ENCODE measurements at places on chromosomes 6 and 20.

DNA sequence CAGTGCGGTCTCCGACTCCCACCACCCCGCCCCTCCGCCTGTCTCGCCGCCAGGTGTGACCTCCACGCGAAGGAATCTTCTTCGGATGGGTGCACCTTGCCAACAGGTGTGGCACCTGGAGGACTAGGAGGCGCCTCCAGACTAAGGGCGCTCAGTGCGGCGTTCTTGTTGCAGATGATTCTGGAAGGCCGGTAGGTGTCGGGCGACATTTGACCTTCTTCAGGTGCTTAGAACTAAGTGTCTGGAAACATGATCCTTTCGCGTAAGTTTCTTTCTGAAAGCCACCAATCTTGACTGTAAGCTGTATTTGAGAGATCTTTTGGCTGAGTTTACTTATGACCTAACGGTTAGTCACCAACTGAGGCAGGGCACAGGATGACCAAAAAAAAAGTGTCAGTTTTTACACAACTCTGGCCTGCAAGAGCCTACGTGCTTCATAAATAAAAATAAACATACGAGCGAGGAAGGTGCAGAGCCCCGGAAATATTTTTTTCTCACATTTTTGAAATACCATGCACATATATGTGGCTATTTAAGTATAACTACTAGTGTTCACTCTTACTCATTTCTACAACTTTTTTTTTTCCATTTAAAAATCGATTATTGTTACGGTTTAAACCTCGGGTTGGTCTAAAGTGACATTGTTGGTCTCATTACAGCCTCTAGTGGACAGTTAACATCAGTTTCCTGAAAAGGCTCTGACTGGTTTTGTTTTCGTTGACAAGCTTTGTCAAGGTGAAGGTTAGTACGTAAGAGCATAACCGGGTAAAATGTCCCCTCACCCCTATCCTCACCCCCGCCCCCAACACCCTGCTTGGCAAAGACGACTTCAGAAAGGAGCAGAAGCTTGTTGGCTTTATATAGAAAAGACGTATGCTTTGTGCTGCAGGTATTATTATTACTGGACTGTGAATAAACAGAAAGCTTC lies 1.6 kb upstream of the ATXN1 start:
- peak; percentile 63 for DNase-seq

GRCh38 chr6:67431076-67431475 lies 1204.0 kb upstream of the ADGRB3 start:
- no peak for DNase-seq

DNA sequence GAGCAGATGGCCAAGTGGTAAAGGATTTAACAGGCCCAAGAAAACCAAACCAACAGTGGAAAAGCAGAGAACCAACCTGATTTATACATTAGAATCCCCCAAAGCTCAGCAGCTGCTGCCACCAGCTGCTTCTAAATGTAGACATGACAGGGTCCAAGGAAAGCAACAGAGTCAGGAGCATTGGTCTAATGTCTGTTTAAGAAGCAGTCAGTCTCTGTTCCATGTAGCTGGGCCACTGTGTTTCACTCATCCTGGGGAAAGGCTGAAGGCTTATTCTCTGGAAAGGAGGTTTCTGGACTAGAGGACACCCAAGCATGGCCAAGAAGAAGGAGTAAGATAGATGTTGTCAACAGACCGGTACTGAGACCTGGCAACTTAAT lies 75.4 kb downstream of the TMEM244 start:
- no peak for DNase-seq

DNA sequence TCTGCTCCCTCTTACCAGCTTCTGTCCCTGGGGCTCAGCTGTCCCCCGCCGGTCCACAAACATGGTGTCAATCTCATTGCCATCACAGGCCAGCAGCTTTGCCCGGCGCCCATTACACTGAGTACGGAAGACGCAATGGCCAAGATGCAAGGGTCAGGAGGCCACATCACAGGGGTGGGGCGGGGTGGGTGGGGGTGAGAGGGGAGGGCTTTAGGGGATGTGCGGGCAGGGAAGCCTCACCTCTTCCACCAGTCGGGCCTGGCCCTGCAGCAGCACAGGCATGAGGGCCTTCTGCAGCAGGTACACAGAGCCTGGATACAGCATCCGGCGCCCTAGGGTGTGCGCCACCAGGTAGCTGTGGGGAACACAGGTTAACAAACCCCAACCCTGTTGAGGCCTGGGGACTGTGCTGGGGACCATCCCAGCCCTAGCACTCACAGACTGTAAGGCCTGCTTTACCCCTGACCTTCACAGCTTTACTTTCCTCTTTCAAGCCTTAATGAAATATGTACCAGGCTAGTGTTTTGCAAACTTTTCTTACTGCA lies 10.8 kb upstream of the LY6G5C start:
- DNase-seq: no peak

DNA sequence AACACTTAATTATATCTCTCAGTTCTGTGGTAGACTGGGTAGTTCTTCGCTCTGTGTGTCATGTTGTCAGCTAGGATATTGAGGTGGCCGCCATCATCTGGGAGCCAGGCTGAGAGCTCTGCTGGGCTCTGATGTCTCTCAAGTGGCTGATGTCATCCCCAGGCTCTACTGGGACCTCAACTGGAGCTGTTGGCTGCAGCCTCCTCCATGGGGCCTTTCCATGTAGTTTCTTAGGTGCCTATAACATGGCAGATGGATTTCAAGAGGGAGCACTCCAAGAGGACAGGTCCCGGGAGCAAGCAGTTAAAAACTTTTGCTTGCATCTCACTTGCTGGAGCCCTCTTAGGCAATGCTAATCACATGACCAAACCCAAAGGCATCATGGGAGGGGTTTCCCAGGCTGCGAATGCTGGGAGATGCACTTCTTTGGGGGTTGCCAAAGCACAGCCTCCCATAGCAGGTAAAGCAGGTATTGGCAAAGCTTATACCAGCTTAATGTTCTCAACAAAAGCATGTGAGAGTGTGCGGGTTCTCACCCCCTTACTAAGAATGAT lies 129.8 kb downstream of the TMEM242 start:
- no peak for DNase-seq
